ENCODE measurements at places on chromosomes 13 and 19.

DNA sequence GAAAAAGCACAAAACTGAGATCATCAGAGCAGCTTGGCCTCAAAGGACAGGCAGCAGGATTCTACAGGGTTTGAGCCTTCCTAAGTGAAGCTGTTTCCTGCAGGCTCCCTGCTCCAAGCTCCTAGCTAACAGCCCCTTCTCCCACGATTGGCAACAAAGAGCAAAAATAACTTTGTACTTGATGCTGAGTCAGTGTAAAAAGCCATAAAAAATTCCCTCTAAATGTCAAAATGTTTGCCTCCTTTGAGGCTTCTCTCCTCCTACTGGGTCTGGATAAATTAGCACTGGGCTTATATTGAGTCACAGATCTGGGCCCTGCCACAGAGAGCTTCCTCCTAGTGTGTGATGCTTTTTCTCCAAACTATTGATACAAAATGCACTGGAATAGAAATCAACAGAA, 153.3 kb downstream of the TNFRSF19 start:
- DNase-seq, result no peak

- DNase-seq, result no peak
Observed at GRCh38 chr19:29664753-29665214, 477 bp upstream of the PLEKHF1 start.

DNA sequence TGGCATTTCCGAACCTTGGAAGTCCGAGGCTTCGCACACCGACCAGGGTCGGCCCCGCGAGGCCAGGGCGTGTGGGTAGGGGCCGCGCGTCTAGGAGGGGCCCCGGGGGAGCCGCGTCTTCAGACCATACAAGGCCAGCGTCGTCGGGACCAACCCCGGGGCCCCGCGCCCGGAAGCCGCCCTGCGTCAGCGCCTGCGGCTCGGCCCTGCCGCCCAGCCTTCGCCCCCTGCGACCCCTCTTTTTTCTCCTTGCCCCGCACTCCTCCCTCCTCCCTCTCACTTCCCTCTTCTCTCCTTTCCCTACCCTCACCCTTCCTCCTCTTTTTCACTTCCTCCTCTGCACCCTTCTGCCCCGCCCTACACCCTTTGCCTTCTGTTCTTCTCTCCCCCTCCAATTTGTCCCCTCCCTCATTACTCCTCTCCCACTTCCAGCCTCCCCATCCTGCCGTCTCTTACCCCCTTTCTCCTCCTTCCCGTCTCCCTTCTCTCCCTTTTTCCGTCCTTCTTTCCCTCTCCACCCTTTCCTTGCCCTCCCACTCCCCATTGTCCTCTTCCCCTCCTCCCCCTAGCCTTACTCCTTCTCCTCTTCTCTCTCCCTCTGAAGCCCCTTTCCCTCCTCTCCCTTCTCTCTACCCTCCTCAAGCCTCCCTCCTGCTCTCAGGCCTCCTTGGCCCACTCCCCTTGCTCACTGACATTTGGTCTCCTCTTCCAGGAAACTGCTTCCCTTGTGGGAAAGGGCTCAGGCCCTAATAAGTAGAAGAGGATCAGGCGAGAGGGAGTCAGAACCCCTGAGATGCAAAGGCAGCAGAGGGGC, 2.2 kb upstream of the PLEKHG2 start:
- DNase-seq, result peak; percentile 61

GRCh38 chr13:99312493-99312883, 5.3 kb upstream of the GPR183 start:
- DNase-seq, result peak; percentile 58

DNA sequence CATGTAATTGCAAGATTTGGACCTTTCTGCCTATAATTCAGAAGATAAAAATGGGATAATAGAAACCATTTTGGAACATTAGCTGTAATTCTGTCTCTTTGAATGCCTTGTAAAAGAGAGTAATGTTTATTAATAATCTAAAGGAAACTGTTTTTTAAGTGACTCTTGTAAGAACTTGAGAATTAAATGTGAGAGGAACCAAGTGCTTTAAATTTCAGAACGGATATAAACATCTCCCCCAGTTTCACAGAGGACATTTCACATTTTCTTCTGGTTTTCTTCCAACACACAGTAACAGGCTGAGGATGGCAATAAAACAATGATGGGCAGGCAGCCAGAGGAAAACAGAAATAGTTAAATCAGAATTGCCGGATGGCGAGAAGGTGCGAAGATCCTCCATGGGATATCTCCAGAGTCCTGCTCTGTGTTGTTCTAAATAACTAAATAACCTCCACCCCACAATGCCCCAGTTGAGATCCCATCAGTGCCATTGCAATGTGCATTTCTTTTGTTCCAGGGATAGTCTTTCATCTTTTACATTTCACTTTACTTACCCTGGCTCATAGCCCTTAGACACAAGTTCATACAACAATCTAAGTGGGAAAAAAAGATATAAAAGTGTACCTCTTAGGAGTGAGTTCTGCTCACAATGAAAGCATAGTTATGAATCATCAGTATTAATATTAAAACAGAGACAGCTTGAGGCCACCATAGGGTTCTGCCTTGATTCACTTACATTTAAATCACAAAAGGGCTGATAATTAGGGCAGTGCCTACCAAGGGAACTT, 73.3 kb downstream of the TNFRSF19 start:
- no peak for DNase-seq

GRCh38 chr13:43297967-43298678, 274.7 kb downstream of the DNAJC15 start:
- DNase-seq, result no peak

GRCh38 chr13:114109641-114110041, 22.8 kb downstream of the RASA3 start:
- DNase-seq, result no peak

- peak; percentile 85 for DNase-seq
Observed at GRCh38 chr19:13784731-13785452, 10.4 kb upstream of the ZSWIM4 start.

DNA sequence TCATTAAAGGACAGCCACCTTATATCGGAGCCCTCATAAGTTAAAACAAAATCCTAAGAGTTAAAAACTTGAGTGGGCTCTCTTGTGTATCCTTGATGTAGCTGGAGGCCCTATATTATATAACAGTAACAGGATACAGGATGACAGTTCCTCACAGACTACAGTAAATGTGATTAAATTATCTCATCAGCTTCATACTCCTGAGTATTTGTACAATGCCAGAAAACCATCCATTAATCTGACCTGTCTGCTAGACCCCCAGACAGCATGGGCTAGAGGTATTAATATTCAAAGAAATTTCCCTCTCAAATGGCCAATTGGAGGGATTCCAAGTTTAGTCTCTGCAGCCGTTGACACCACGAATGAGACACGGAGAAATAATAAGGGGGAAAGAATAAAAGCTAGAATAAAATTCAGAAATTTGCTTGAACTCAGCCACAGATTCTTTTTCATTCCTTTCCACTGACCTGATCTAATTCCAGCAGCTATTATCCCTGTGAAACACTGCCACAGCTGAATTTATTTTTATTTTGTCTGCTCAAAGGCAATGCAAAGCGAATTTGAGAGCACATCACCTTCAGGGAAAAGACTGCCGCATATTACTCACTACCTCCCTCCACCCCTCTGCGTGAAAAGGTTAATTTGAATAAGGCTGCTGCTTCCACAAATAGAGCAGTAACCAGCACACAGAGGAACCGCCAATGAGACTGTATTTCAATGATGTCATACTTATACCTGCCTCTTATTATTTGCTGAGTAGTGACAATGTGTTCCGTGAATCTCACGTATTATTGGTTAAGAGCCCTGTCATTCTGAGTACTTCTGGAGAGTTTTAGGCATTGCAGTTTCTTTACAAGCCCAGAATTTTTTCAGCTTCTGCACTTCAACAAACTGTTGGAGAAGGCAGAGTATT, 155.9 kb upstream of the KLF12 start:
- DNase-seq, result peak; percentile 63

- DNase-seq, result no peak
Observed at GRCh38 chr13:53601113-53601512, 572.5 kb downstream of the OLFM4 start.

GRCh38 chr19:739998-740715, 10.8 kb upstream of the MISP start:
- DNase-seq, result no peak

- DNase-seq, result peak; percentile 89
Observed at GRCh38 chr13:48729856-48730255, 76.1 kb downstream of the CYSLTR2 start.

DNA sequence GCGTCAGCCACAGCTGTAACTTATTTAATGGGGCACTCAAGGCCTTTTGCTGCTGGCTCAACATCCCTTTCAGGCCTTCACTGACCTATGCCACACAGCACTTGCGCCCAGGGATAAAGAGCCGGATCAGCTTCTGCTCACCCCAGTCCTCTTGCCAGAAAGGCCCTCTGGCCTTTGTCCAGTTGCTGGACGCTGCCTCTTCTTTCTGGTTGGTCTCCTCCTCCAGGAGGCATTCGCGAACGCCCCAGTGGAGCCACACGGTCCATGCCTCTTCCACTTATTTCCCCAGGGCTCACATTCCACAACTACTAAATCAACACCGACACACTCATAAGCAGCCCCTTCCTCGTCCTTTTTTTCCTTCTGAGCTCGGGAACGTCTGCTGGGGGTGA, 3.7 kb upstream of the ZNF329 start:
- DNase-seq, result peak; percentile 35

DNA sequence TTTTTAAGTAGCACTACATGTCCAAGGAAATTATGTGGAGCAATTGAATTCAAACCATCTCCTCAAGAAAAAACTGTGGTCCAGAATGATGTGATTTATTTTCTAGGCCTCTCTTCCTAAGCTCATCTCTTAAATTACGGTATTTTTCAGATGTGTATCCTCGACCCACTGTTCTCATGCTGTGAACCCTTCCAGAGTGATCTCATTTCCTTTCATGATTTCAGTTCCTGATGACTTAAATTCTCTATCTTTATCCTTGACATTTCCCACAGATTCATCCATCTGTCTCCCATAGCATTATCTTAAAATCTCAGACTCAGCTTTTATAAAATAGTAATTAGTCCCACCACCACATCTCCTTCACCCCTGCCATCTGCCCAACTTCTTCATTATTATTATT, 117.6 kb upstream of the SPRY2 start:
- DNase-seq, result no peak

DNA sequence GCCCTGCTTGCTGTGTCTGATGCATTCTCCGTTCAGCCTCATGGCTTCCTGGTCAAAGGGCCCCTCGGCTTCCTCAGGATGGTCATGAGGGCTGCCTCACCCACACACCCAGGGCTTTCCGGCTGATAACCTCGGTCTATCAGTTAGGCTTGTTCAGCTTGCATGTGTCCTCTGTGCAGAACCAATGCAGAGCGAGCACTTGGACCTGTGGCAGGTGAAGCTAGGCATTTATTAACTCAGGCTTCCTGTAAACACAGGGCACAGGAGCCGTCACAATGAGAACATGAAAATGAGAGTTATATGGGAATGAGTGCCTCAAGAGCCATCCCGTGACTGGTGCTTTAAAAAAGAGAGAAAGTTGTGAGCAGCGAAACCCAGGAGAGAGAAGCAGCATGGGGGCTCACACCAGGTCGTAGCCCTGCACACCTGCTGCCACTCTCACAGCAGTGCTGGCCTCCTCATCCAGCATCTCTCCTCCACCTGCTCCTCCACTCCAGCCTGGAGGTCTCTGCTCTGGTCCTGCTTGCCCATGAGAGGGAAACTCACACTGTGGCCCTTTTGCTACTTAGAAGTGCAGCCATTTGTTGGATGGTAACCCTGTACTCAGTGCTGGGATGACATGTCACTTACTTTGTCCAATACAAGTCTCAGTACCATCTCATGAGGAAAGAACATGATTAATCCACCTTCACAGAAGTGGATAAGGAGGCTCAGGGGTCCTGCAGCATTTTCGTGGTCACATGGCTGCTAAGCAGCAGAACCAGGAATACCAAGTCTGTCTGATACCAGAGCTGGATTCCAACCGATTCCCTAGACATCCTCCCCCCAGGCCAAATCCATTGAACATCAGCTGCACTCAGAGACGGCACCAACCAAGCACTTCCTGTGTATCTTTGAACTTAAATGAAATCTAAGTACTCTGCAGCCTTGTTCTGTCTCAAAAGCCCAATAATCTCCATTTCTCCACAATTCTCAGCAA, 50.5 kb upstream of the IRS2 start:
- no peak for DNase-seq

GRCh38 chr19:19670070-19670551, 1.5 kb downstream of the ZNF101 start:
- DNase-seq, result no peak

GRCh38 chr13:86445206-86445605, 646.0 kb upstream of the SLITRK6 start:
- DNase-seq, result no peak

DNA sequence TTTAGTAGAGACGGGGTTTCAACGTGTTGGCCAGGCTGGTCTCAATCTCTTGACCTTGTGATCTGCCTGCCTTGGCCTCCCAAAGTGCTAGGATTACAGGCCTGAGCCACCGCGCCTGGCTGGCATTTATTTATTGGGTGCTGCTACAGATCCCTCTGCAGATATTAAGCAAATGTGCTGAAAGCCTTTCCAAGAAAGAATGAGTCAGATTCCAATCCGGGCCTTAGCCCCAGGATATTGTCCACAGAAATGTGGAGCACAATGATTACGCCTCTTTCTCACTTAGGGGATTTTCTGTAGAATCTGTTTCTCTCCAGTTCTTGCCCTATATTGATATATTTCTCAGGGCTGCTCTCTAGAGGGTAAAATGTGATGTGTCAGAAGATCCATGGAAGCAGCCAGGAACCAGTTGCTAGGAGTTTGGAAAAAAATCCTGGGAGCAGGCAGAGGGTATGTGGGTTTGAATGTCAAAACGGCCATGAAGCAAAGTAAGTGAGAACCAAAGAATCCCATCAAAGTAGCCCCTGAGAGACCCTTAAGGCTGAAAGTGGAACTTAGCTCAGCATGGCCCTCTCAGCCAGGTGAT, 24.8 kb upstream of the IGFL4 start:
- DNase-seq, result no peak

DNA sequence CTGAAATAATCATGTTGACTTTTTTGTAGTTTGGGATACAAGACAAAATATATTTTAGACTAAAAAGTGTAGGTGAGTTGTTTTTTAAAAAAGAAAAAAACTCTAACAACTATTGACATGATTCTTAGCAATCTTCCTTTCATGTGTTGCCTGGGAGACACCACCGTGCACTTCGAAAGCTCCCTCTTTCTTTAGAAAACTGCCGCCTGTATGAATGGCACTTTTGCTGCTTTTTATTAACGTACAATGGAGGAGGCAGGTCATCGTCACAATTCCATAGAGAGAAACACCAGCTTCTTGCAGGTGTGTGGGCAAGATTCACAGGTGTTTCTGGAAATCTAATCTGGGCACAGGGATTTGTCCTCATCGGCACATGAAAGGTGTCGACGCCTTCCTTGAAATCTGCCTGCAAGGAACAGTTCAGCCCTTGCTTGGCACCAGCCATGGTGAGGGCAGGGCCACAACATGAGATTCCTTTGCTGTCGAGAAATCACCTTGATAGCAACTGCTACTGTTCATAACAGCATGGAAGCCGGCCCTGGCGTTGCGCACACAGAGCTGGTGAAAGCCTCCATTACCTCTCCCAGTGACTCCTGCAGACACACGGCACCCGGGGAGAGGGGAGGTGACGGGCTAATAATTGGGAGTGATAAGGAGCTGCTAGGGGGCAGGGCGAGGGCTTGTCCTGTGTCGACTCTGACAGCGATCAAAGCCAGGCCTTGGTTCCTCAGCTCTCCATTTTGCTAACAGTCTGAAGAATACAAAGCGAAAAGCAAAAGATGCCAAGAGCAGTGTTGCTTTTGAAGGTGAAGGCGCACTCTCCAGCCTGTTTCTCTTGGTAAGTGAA, 66.5 kb downstream of the EFNB2 start:
- no peak for DNase-seq

GRCh38 chr13:71039440-71039839, 827.6 kb downstream of the DACH1 start:
- no peak for DNase-seq

- no peak for DNase-seq
Observed at GRCh38 chr13:72462166-72462565, 265.3 kb downstream of the MZT1 start.

Data from hematopoietic multipotent progenitor cell treated with erythropoietin and hydrocortisone succinate and interleukin-3 and kit ligand, for 6 days (in vitro differentiated cells).